Esophagus mucosa (tissue), 1 donor: ENCODE measurements at places on chromosomes 12 and 14. TPM values are rescaled to one million over a fixed set of nuclear protein-coding genes. Genes with fewer than 3 reads are reported as not detected.

The USP44 gene
- not detected for total RNA-seq

The SERPINA12 gene
- total RNA-seq = not detected

The OTUB2 gene
- 5.5 TPM for total RNA-seq

The PARPBP gene
- 10.4 TPM for total RNA-seq

The CCDC177 gene
- total RNA-seq = not detected

The CCDC60 gene
- 3.5 TPM for total RNA-seq

The CCDC196 gene
- not detected for total RNA-seq

The TMPRSS12 gene
- total RNA-seq = not detected

The NINJ2 gene
- 2.9 TPM for total RNA-seq

The LRTM2 gene
- not detected for total RNA-seq

The AJUBA gene
- total RNA-seq = 26.6 TPM

The TAS2R50 gene
- 0.68 TPM for total RNA-seq

The ACOT6 gene
- not detected for total RNA-seq

The RAD9B gene
- 0.44 TPM for total RNA-seq

The AQP6 gene
- not detected for total RNA-seq

The HOXC11 gene
- total RNA-seq = 0.08 TPM

The BCL11B gene
- total RNA-seq = 10.6 TPM

The FAM181A gene
- not detected for total RNA-seq

The ARHGEF40 gene
- 2.3 TPM for total RNA-seq

The KRT75 gene
- total RNA-seq = 0.84 TPM

The OR4E2 gene
- total RNA-seq = not detected

The NKX2-1 gene
- not detected for total RNA-seq

The TPPP2 gene
- not detected for total RNA-seq

The CLEC9A gene
- total RNA-seq = not detected

The SLCO1B3 gene
- 1.2 TPM for total RNA-seq

The IL31 gene
- not detected for total RNA-seq

The SIX6 gene
- not detected for total RNA-seq

The TCL1A gene
- 0.40 TPM for total RNA-seq

The PLEKHG7 gene
- 0.28 TPM for total RNA-seq
